B cell (primary cell): ENCODE measurements at places on chromosomes 3 and 15.

GRCh38 chr3:160793722-160794252 is 37.8 kb downstream of the PPM1L start:
- DNase-seq, result no peak

DNA sequence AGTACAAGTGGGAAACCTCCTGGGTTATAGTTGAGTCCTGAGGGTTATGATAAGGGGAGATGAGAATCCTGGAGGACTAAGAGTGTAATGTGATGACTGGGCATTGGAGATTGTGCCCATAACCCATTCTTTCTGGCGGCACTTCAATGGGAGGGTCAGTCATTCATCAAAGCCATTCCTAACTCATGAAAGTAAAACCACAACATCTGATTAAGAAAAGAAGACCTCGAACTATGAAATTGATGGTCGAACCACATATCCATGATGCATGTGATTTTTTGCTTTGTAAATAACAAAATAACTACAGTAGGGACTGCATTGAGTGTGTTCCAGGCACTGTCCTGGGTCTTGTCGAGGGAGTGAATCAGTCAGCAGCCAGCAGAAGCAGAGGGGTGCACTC is 215.1 kb downstream of the SHQ1 start:
- no peak for DNase-seq

- DNase-seq, result no peak
Observed at GRCh38 chr15:45141386-45141785, 11.6 kb downstream of the DUOX1 start.

DNA sequence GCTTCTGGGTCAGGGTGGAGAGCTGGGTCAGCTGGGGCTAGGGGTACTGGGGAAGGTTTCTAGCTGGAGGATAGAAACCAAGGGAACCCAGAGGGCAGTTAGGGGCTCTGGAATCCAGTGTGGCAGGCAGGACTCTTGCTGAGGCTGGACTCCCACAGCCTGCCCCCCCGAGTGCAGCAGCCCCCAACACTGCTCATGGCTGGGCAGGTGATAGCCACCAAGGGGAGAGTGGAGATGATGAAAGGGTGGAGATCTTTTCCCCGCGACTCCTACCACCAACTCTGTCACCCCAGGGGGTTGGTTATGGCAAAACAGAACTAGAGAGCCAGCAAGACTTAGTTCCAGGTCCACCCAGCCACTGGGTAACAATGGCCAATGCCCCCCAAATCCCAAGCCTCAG is 16.9 kb upstream of the LINGO1 start:
- no peak for DNase-seq

DNA sequence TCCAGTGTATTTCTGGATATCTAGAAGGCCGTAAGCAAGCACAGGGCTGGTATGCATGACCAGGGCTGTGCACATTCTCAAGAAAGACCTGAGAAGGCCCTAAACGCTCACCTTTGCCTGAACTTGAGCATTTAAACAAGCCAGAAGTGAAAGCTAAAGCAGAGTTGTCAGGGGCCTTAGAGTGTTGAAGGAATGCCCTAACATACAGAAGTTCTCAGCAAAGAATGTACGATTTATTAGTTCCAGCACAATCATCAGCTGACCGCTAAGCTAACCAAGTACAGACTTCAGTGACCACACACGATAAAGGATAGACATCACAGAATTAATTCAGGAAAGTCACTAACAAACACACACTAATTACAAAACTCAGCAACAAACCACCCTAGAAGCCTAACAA is 8.7 kb downstream of the HLTF start:
- DNase-seq, result no peak

DNA sequence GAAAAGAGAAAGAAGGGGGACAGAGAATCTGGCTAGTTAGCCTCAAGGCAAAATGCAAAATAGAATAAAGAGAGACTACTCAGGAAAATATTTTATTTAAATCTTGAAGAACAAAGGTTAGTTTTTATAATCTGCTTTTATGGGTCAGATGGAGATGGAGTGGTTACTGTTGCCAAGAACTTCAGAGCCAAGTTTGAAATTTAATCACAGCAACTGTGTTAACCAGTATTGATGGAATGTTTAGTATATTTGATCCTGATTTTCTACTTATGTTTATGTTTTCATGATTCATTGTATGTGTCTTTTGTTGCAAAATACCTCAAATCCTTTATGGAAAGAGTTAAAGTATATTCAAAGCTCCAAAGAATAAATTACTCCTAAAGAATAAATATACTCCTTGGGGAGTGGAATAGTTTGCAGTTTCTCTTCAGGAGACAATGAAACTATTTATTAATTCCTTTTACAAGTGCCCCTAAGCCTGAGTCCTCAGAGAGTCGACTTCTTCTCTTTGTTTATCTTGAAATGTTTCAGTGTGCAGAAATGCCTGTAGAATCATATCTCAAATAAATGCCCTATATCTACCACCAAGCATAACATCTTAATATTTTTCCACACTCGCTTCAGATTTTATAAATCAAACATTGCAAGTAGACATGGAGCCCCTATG is 60.9 kb upstream of the THSD4 start:
- DNase-seq, result no peak

DNA sequence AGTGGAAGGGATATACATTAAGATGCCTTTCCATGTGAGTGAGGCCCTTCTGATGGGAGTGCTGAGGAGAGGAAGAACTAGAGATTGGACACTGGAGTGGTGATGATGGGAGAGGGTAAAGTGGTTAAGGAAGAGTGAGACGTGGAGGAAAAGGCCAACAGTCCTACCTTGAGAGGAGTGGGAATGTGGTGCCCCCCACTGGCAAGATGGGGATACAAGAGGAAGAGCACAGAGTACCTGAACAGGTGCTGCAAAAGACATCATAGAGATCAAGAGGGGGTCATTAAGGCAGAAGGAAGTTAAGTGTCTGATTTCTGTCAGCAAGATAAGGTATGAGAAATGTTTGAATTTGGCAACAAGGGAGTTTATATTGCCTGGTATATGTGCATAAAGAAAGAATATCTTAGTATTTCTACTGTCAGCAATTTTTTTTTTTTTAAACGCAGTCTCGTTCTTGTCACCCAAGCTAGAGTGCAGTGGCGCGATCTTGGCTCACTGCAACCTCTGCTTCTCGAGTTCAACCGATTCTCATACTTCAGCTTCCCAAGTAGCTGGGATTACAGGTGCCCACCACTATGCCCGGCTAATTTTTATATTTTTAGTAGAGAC is 34.0 kb downstream of the ARIH2 start:
- DNase-seq, result peak; percentile 56

DNA sequence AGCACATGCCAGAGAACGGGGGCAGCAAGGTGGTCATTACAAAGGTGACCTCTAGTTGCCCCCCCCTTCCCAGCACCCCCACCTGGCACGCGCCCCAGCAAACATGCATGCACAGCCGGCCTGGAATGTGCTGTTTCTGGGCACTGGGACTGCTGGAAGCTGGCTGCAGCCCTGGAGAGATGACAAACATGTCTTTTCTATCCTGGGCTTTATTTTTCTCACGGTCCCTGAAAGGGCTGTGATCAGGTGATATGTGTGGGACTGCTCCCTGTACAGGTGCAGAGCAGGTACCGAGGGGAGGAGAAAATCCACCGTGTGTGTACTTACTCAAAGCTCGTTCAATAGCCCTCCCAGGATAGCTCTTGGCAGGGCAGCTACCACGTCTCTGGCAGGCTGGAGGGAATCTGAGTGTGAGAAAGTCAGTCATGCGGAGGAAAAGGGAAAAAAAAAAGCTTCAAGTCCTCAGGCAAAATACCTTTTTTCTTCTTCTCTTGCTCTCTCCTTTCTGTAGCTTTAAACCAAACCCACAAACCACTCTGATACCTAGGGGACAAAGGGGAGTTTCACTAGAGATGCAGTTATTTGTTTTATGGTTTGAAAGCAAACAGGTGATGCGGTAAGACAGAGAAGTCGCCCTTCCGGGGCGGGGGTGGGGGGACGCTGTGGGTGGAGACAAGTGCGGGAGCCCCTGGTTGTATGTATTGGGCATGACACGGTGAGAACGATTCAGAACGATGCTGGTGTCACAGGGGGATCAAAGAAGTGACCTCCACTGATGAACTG is 5.0 kb upstream of the HES1 start:
- DNase-seq, result peak; percentile 92

DNA sequence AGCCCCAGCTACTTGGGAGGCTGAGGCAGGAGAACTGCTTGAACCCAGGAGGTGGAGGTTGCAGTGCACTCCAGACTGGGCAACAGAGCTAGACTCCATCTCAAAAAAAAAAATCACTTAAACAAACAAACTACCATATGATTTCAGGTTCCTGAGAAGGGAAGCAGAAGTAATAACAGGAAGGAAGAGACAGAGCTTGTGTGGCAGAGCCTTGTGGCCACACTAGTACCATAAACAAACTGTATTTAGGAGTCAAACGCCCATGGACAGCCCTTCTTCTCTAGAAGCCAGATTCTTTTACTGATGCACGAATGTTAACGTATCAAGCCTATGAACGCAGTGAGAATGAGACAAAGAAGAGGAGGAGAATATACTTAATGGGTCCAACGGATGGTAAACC is 12.0 kb downstream of the MTMR10 start:
- DNase-seq, result peak; percentile 41

DNA sequence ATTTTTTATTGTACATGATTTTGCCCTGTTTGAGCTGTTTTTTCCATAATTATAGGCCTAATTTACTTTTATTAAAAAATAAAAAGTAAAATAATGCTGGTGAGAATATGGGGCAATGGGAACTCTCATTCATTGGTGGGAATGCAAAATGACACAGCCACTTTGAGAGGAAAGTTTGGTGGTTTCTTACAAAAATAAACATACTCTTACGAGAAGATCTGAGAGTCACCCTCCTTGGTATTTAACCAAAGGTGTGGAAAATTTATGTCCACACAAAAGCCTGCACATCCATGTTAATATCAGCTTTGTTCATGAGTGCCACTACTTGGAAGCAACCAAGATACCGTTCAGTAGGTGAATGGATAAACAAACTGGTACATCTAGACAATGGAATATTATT is 9.8 kb downstream of the MUC13 start:
- DNase-seq, result no peak

DNA sequence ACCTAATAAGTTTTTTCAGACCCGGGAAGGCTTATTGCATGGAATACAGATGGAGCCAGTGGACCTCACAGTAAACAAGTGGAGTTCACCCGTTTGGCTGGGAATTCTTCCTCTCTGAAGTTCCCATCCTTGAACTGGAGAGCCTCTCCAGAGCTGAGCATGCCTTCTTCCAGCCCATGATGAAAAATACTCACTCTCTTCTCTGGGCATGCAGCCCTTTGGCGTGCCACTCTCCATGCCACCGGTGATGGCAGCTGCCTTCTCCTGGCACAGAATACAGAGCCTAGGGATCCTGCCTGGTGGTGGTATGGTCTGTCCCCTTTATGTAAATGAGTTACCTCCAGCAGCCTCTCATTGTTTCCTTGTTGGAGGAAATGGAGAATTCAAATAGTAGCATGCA is 150.8 kb downstream of the LEKR1 start:
- no peak for DNase-seq

DNA sequence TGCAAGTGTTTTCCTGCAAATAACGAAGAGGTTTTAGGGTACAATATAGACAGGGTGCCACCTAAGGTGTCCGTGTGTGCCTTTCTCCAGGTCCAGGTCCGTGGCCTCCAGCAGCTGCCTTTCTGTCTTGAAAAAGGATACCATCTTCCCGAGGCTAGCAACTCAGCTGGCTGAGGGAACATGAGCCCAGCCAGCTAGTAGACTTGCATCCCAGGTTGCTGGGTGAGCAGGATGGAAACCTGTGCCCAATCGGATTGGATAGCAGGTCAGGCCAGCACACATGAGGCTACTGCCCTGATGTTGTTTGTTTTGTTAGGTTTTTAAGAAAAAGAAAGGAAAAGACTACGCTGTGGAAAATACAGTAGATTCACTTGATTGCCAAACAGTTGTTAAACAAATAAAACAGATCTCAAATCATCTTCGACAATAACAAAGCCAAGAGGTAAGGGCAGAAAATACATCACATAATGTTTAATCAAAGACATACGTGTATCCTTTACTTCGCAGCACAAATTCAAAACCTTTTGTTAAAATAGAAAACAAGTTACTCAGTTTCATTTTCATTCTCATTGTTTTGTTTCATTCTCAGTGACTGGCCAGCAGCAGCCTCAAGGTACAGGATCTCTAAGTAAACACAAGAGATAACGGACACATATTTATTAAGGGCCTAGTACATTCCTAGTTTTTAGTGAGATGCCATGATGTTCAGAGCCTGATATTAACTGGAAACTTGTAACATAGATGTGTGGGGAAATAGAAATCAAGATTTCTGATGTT is 661.2 kb upstream of the NR2F2 start:
- no peak for DNase-seq

DNA sequence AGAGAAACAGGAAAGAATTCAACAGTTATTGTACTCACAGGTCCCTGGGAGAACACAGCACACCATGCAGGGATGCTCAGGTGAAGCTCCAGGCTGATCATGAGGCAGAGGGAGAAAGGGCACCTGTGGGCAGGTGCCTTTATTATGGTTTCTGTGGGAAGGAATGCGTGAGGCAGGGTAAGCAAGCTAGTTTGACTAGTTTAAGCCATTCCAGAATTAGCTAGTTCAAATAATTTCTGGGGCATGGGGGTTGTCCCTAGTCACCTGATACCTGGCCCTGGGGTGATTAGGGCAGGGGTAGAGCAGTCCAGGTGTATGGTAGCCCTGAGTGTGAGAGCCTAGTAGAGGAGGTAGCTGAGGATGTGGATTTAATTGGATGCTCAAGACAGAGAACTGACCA is 47.9 kb upstream of the DCLK3 start:
- DNase-seq, result no peak

GRCh38 chr15:47888385-47889100 is 171.2 kb downstream of the SEMA6D start:
- no peak for DNase-seq

DNA sequence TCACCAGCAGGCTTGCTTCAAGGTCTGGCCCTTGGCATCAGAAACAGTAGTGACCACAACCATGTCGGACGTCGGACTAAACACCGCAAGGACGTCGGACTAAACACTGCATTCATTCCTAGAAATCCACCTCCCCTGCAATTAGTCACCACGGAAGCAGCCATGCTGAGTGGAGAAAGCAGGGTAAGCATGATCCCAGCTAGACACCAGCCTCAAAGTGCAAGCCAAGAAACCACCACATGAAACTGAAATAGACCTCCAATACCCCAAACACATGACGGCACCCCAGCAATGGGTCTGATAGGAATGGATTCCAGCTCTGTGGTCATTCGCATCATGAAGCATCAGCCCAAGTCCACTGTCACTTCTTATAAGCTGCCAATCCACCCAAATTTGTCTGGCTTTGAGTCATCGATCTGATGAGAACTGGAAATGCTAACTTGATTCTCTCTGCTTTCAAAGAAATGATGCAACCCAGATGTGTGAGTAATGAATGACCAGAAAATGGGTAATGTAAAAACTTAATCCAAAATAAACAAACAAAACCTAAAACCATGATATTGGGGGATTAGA is 348.3 kb upstream of the TMCO5A start:
- no peak for DNase-seq

- DNase-seq, result no peak
Observed at GRCh38 chr3:161673866-161674265, 177.3 kb downstream of the OTOL1 start.

- DNase-seq, result no peak
Observed at GRCh38 chr15:85755942-85756341, 38.8 kb downstream of the KLHL25 start.
